ENCODE measurements at places on chromosomes 6 and 20.

DNA sequence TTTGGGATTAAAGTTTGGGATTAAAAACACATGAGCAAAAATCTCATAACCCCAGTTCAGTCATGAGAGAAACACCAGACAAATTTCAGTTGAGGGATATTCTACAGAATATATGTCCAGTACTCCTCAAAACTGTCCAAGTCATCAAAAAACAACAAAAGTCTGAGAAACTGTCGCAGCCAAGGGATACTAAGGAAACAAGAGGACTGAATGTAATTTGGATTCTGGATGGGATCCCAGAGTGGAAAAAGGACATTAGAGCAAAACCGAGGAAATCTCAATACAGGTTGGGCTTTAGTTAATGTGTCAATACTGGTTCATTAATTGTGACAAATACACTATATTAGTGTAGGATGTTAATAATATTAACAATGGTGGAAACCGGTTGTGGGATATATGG, 219.3 kb downstream of the BCKDHB start:
- DNase-seq: no peak

- no peak for DNase-seq
Observed at GRCh38 chr6:164996838-164997237, 312.6 kb downstream of the C6orf118 start.

GRCh38 chr6:136225496-136225895, 24.6 kb downstream of the MTFR2 start:
- DNase-seq: no peak

- DNase-seq: no peak
Observed at GRCh38 chr6:169650959-169651292, 50.9 kb downstream of the WDR27 start.

GRCh38 chr20:10521068-10521831, 86.1 kb downstream of the SLX4IP start:
- peak; percentile 17 for DNase-seq

GRCh38 chr6:77019081-77019480, 444.2 kb downstream of the HTR1B start:
- no peak for DNase-seq

- DNase-seq: peak; percentile 11
Observed at GRCh38 chr6:143000811-143001210, 55.8 kb upstream of the HIVEP2 start.

DNA sequence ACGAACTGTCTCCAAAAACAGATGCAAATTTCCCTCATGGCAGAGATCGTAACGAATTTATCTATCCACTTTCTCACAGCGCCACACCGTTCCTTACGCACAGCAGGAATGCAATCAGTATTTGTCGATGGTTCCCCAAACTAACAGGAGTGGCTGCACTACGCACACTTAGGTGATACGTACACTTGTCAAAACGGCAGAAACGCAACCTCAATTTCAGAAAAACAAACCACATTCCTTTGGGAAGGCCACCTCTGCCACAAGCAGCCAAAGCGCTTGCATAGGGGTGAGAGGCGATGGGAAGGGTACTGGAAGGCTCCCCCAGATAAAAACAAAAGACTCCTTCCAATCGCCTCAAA, 638 bp downstream of the MDN1 start:
- peak; percentile 55 for DNase-seq

- no peak for DNase-seq
Observed at GRCh38 chr6:120908767-120909166, 425.5 kb downstream of the TBC1D32 start.

DNA sequence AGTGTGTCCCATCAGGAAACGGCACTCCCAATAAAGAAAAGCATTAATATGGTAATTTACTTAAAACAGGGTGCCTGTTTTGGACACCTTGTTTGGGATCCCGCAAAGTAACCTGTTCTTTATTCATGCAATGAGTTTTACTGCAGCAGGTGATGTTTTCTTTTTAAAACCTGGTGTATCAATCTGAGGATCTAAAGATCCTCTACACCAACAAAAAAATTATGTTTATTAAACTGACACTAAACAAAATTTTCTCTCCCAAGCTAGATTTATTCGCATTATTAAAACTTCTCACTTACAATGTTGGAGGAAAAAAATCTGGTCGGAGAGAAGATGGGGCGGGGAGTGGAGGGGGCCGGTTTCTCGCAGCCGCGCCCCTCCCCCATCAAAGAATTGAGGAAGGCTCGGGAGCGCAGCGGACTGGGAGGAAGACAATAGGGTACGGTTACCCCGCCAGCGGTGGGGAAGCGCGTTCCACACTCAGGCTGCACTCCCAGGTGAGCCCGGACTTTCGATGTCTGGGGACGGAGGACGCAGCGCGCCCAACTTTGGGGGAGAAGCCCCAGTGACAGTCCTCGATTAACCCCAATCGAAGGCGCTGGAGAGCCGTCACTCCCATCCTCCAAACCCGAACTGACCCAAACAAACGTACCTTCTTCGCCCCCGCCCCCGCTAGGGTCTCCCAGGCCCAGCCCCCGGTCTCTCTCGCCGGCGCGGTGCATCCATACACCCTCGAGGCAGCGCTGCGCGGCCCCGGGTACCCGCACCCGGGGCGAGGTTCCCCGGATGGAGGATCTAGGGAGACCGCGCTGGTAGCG, 1.3 kb downstream of the CD24 start:
- DNase-seq: peak; percentile 74

DNA sequence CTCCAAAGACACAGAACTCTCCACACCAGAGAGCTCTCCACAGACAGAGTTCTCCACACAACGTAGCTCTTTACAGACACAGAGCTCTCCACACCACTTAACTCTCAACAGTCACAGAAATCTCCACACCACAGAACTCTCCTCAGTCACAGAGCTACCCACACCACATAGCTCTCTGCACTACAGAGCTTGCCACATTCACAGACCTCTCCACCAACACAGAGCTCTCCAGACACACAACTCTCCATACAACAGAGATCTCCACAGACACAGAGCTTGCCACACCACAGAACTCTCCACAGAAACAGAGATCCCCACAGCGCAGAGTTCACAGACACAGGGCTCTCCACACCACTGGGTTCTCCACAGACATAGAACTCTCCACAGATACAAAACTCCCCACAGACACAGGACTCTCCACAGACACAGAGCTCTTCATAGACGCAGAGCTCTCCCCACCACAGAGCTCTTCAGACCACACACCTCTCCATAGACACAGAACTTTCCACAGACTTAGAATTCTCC, 52.5 kb downstream of the ERMARD start:
- DNase-seq: no peak

DNA sequence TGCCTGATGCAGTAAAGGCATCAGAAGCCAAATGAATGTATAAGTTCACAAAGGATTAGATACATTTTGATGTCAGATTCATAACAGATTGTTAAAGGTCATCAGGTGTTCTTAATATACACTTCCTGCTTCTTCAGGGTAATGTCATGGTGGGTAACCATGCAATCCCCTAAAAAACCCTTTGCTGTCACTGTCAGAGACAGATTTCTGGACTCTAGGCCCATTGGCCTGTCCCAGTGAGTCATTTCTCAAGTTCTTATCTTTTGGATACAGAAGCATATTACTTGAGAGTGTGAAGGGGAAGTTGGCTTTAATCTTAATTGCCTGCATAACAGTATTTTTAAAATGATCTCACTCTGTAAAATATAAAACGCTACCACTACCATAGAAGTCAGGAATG, 895.6 kb upstream of the MAP3K7 start:
- no peak for DNase-seq

GRCh38 chr6:107180099-107180498, 64.8 kb upstream of the BEND3 start:
- DNase-seq: no peak

- DNase-seq: peak; percentile 48
Observed at GRCh38 chr6:26195924-26196845, 109.0 kb downstream of the HFE start.

DNA sequence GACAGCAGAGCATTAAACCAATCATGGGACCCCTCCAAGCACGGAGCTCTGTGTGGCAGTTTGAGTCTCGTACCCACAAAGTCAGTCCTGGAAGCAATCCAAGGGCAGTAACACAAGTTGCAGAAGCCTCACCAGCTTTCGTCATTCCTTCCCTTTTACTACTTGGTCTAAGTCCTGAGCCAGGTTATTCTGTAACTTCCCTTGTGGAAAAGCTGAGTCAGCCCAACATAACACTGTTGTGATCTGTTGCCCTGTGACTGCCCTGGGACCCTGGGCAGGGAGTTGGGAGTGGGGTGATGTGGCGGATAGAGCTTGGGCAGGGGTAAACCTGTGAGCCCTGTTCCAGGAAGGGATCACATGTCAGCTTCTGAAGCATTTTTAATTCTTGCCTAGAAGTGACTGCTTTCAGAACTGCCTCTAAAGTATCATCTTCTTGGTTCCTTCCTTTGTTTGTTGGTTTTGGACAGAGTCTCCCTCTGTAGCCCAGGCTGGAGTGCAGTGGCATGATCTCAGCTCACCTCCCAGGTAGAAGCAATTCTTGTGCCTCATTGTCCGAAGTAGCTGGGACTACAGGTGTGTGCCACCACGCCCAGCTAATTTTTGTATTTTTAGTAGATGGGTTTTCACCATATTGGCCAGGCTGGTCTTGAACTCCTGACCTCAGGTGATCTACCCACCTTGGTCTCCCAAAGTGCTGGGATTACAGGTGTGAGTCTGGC, 183.7 kb upstream of the JAG1 start:
- no peak for DNase-seq

- no peak for DNase-seq
Observed at GRCh38 chr6:148857798-148858390, 111.1 kb downstream of the UST start.

- DNase-seq: no peak
Observed at GRCh38 chr20:45305262-45305661, 1.4 kb upstream of the RBPJL start.

DNA sequence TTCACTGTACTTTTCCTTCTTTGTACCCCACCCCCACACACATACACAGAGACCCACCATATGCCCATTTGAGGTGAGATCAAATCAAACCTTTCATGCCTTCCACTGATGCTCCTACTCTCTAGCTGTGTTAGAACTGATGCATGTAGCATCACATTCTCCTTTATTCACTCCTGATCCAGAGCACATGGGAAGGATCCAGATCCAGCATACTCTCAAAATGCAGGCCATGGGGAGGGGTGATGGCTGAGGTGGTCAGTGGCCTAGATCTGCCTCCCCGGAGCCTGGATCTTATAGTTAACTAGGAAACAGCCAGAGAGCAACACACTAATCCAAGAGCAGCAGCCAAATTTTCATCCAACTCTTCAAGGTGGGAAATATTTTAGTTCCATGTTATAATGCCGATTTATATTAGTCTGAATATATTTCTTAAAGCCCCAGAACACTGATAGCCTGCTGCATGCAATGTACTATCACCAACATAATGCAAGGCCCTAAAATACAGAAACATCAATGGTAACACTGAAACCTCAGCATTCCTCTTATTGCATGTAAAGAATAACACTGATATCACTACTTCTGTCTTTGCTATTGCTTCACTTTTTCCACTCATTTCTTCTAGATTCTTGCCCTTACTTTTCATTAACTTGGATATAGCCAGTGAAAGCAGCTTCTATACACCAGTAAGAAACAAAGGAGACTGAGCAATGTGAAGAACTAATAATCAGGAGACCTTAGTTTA, 126.8 kb upstream of the BEND6 start:
- DNase-seq: no peak

- no peak for DNase-seq
Observed at GRCh38 chr20:44203161-44203560, 7.4 kb downstream of the OSER1 start.

GRCh38 chr6:135962731-135963130, 111.2 kb downstream of the PDE7B start:
- no peak for DNase-seq

- DNase-seq: no peak
Observed at GRCh38 chr6:155317186-155317585, 2.9 kb upstream of the TFB1M start.

GRCh38 chr20:37907677-37908401, 4.9 kb downstream of the VSTM2L start:
- DNase-seq: peak; percentile 85

GRCh38 chr20:38126932-38127621, 38.0 kb downstream of the TGM2 start:
- DNase-seq: no peak

- no peak for DNase-seq
Observed at GRCh38 chr6:34230653-34231371, 5.9 kb upstream of the HMGA1 start.

- peak; percentile 85 for DNase-seq
Observed at GRCh38 chr20:431012-431904, 23.2 kb downstream of the RBCK1 start.

DNA sequence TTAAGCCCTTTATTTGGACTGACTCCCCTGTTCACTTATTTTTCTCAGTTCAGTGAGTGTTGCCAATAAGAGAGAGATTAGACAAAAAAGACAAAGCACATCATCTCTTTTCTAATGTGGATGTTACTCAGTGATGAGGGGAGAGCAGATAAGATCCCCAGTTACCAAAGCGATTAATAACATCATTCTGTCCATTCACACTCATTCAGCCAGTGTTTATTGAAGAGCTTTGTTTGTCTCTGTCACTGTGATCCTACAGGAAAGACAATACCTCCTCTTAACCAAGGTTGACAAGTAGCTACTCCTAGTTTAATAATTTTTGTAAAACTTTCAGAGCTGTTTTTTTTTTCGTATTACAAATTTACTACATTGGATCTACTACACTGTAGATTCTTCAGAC, 163.0 kb downstream of the EYA4 start:
- peak; percentile 29 for DNase-seq

DNA sequence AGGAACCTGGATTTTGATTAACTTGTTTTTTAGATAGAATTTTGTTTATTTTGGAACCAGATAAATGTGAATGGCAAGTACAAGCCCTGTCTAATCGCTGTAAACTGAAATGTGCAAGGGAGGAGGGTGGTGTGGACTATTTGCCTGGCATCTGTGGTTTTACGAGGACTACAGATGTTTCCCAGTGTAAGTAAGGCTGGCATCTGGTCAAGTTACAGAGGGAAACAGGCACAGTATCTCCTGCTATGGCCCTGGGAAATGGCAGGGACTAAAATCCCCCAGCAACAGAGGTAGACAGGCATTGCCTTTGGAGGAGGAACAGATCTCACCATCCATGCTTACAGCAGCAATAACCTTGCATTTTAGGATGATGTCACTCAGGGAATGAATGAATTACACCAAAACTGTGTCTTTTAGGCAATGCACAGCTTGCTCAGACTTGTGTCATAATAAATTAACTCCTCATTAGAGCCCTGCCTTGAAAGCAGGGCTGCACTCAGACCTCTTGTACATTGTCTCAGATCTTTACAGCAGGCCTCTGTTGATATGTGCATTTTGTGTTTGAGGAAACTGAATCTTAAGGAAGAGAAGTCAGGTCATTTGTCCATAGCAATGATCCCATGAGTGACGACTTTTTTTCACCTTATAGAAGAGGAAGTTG, 96.2 kb downstream of the TCP11 start:
- no peak for DNase-seq

GRCh38 chr20:13221673-13222318, 722 bp downstream of the ISM1 start:
- DNase-seq: peak; percentile 92

GRCh38 chr6:169046021-169046420, 207.6 kb downstream of the THBS2 start:
- DNase-seq: no peak

- no peak for DNase-seq
Observed at GRCh38 chr20:58713801-58714339, 21.3 kb downstream of the NPEPL1 start.
